ENCODE measurements at places on chromosomes 1 and 21.

GRCh38 chr1:173639102-173639501 is 4.0 kb downstream of the TEX50 start:
- no peak for DNase-seq

- no peak for DNase-seq
These were observed 11.2 kb upstream of the SLC41A1 start for GRCh38 chr1:205824180-205824579.

- DNase-seq: no peak
These were observed 198.4 kb upstream of the VAMP3 start for GRCh38 chr1:7572654-7573152.

DNA sequence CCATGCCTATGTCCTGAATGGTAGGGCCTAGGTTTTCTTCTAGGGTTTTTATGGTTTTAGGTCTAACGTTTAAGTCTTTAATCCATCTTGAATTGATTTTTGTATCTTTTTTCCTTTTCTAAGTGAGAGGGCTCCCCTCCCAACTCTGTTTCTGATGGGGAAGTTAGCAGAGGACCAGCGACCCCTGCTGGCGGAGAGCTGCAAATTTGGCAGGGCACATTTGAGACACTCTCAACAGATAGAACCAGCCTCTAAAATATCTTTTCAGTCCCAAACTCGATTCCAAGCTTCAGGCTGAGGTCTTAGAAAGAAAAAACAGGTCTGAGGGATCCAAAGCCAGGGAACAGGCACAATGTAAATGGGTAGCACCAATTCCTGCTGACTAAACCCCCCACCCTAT is 32.5 kb downstream of the LRRC3 start:
- DNase-seq: peak; percentile 73

- no peak for DNase-seq
These were observed 11.3 kb downstream of the NCSTN start for GRCh38 chr1:160354388-160354985.

DNA sequence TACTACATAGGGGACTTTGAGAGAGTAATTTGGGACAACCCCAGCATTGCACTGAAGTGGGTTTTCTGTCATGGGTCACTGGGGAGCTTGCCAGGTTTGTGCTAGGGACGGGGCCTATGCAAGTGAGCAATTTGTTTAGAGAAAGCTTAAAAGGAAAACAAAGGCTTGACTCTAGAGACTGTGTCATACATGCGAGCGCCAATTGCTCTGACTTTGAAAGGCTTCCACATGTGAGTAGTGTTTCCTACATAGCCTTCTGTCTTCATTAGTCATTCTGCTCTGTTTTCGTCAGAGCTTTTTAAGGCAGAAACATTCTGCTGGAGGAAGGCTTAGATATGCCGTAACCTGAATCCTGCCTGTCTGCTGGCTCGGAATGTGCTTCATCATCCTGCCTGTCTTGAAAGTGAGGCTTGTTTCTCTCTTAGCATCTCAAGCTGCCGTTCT is 28.4 kb downstream of the TRIM45 start:
- no peak for DNase-seq

GRCh38 chr1:15476927-15477326 is 1.0 kb downstream of the CELA2B start:
- no peak for DNase-seq

GRCh38 chr1:9439074-9439761 is 100.0 kb upstream of the SLC25A33 start:
- DNase-seq: no peak

DNA sequence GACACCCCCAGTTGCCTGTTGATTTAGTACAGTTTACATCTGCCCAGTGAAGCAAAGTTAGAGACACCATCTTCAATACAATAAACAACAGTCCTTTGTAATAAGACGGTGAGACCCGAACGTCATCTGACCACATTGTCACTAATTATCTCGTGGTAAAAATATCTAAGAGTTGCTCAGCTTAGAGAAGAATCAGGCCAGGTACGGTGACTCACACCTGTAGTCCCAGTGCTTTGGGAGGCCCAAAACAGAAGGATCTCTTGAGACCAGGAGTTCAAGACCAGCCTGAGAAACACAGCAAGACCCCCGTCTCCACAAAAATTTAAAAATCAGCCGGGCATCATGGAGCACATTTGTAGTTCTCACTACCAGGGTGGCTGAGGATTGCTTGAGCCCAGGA is 53.5 kb downstream of the CD34 start:
- DNase-seq: no peak

DNA sequence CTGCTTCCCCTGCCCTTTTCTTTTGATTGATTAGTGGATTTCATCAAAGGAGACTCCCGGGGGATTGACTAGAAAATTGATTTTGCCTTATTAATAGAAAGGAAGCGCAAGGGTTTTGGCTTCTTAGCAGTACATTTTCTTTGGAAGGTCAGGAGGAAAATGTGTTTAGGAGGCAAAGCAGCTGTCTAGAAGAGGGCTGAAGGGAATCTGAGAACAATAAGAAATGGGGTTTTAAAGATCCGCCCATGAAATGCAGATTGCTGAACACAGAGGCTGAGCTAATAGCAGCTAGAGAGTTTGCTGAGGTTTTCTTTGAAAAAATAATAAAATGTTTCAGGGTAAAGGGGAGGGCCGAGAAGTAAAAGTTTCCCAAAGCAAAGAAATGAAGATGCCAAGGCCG is 4.9 kb downstream of the SERTAD4 start:
- DNase-seq: no peak

- no peak for DNase-seq
These were observed 4.5 kb downstream of the DHCR24 start for GRCh38 chr1:54882519-54882918.

DNA sequence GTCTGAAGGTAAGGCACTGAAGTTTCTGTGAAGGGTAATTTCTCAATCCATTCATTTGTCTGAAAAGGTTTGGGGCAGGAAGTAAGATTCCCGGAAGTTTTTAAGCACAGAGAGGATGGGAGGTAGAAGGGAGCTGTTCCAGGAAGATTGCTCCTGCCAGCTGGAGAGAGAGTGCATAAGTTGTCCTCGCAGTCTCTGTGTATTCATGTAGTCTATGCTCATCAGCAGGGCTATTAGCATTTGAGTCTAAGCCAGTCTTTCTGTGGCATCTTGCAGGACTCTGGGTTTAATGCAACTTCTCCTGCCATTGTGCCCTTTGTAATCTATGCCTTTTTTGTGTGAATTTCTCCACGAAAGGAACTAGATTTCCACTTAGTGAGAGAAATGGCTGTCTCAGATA is 140.8 kb upstream of the FGGY start:
- no peak for DNase-seq

DNA sequence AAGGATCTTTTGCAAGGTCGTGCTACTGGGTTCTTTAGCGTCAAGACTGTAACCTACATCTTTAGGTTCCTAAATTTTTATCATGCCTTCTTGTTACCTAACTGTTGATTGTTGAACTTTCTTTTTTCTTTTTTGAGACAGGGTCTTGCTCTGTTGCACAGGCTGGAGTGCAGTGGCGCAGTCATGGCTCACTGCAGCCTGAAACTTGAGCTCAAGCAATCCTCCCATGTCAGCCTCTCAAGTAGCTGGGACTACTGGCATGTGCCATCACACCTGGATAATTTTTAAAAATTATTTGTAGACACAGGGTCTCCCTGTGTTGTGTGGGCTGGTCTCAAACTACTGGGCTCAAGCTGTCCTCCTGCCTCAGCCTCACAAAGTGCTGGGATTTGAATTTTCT is 52.9 kb downstream of the NFIA start:
- no peak for DNase-seq

GRCh38 chr1:41898191-41898713 is 20.5 kb downstream of the HIVEP3 start:
- peak; percentile 68 for DNase-seq

- no peak for DNase-seq
These were observed 28.9 kb upstream of the VAV3 start for GRCh38 chr1:107993920-107994319.

GRCh38 chr1:3483801-3484444 is 29.5 kb downstream of the ARHGEF16 start:
- DNase-seq: peak; percentile 50

GRCh38 chr1:66848193-66848592 is 47.1 kb upstream of the INSL5 start:
- no peak for DNase-seq

All from activated CD4-positive, alpha-beta T cell treated with anti-CD3 and anti-CD28 coated beads, Interleukin-2, amount 50 U/mL, for 48 hours (primary cell).